ENCODE measurements at places on chromosomes 11 and 22.

- no peak for DNase-seq
Observed at GRCh38 chr11:26676641-26677040, 45.2 kb downstream of the SLC5A12 start.

GRCh38 chr22:39092111-39092862 lies 4.8 kb upstream of the APOBEC3H start:
- no peak for DNase-seq

- no peak for DNase-seq
Observed at GRCh38 chr11:18314784-18315523, 7.0 kb downstream of the HPS5 start.

DNA sequence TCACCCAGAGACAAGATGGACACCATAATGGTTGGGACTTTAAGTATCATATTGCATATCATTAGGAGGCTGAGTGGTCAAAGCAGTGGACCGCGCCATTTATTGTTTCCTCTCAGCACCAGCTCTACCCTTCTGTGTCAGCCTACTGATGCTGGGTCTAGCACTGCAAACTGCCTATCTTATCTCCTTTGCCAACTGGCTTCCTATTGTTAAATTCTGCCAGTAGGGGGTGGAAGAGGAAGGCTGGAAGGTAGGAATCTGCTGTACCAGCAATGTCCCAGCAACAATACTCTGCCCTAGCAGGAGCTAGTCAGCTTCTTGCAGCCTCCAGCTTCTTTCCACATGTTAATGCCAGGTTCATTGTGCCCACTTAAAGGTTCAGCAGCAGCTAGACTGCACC lies 367.1 kb upstream of the PDGFD start:
- DNase-seq, result no peak

DNA sequence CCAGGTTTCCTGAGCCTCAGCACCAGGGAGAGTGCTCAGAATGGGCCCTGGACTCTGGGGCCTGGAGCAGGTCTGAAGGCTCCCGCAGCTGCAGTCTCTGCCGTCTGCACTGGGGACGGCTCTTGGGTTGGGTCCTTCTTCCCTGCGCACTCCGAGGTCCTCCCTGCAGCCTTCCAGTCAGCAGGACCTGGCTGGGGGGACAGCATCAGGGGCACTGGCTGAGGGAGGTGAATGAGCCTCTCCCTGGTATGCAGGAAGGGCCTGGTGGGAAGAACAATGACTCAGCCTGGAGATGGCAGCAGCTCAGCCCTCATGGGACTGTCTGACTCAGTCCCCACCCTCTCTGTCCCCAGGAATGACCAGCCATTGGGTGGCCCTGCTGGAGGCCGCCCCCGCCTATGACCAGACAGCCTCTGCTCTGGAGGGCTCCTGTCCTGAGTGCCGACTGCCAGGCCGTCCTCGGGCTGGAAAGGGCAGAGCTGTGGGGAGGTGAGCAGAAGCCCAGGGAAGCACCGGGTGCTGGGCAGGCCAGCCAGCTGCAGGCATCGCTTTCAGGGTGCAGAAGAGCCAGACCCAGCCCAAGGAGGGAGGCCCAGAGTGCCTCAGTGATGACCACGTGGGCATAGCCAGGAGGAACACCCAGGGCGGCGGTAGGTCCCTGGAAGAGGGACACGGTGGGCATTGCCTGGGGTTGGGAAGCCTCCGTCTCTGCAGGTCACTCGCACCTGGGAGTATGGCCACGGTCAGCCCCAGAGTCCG lies 455.0 kb downstream of the BRD1 start:
- no peak for DNase-seq

GRCh38 chr22:30057375-30057774 lies 22.9 kb upstream of the HORMAD2 start:
- no peak for DNase-seq

DNA sequence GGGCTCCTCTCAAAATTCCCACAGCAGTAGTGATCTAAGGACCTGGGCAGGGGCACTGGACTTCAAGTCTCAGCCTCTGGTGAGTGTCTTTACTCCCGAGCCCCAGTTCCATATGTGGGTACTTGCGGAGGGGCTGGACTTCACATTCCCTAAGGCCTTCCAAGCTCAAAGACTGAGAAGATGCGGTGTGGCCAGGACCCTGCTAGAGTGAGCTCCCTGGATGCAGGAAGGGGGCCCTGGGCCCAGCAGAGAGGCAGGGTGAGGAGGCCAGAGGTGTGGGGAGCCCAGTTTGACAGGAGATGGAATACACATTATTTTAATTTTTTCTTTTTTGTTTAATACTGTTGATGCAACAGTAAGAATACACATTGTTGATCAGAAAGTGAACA lies 83.7 kb downstream of the IGLL1 start:
- DNase-seq, result no peak

GRCh38 chr22:43050995-43051394 lies 36.0 kb upstream of the PACSIN2 start:
- DNase-seq, result no peak

GRCh38 chr22:26923531-26923930 lies 266.1 kb downstream of the MIAT start:
- no peak for DNase-seq

GRCh38 chr22:41505511-41506220 lies 36.7 kb downstream of the ACO2 start:
- DNase-seq, result no peak

DNA sequence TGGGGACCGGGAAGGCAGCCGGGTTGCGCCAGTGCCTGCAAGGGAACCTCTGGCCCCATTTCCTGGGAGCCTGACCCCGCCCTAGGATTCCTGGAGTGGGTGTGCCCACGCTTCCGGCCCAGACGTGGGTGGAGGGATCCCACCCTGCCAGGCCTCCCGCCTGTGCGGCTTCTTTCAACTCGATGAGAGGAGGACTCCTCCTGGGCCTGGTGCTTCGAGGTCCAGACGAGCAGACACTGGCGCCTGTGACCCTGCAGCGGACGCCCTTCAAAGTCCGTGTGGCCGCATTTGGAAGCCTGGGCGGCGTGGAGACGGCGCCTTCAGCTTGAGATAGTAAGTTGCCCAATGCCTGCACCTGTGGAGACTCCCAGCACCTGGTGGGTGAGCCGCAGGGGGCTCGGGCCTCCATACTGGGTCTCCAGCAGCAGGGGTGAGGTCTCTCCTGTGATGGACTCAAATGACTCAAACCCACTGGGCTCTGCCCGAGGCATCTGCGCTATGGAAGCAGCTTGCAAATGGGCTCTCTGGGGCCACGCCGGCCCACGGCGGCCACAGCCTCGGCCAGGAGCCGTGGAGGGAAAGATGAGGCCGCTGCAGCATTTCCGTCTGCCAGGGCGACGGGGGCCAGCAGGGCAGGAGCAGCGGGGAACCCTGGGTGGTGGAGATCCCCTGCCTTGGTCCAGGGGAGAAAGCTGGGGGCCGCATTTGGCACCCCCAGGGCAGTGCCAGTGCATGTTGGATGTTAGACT lies 64.3 kb upstream of the PPARA start:
- no peak for DNase-seq

DNA sequence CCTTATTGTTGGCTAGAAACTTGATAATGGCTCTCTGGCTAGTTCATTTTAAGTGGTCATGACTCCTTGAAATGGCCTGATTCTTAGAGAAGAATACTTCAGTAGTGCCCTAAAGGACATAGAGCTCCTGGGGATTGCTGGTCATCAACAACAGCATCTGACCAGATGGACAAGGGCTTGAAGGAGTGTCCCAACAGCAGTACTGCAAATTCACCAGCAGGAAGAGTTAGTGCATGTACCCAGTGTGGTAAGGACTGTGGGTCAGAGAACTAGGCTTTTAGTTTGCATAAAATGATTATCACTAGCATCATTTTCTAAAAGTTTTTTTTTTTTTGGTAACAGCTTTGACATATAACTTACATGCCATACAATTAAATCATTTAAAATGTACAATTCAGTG lies 39.5 kb upstream of the CUL5 start:
- DNase-seq, result no peak

Measured in stimulated activated CD4-positive, alpha-beta T cell treated with anti-CD3 and anti-CD28 coated beads, TNF-alpha, amount 100 ng/mL, for 1 hour (primary cell).